ENCODE measurements at places on chromosomes 3 and 15. TPM values are rescaled to one million over a fixed set of nuclear protein-coding genes. Genes with fewer than 3 reads are reported as not detected.

Gene HEMK1
- 49.0 TPM for total RNA-seq

Gene SHF
- total RNA-seq: 0.79 TPM

DNA sequence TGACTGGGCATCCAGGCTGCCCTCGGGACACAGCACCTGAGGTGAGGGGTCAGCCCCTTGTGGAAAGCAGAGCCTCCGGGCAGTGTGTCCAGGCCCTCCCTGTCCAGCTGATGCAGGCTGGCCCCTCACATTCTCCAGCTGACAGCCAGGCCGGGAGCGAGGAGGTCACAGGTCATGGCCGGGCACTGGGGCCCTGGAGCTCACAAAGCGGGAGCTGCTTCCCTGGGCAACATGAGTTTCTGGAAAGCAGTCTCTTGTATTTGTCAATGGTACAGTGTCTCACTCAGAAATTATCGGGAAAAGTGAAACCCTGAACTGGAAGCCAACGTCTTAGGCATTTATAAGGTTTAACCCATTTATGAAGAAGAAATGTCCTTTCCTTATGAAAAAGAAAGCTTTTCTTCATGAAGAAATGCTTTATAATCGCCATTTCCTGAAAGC is 118.5 kb downstream of the OPA1 start:
- DNase-seq: no peak

DNA sequence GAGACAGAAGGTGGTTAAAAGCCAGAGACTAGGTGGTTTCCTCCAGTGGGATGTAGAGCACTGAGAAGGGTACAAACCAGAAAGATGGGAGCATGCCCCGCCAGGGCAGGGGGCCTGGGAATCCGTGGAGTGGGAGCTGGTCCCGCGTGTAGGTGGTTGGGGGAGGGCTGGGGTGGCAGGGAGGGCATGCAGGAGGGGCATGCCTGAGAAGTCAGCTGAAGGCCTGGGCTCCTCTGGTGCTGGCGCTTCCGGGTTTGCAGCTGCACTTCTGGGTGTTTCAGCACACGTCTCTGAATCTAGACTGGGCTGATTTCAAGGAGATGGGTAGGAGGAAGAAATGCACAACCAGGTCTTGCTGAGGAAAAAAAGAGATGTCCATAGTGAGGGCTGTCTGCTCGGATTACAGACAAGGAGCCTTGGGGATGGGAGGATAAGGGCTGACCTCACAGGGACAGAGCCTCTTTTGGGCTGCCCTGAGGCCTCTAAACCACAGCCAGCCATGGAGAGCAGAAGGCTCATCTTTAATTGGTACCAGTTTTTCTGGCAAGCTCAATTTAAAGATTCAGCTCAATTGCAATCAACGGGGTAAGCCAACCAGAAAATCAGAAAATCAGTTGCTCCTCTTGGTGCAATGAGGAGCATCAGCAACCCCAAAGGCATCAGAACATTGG is 151.9 kb downstream of the FAM43A start:
- DNase-seq: no peak
